Posterior cingulate gyrus (tissue), 11 donors: ENCODE measurements at places on chromosomes 12 and 14.

DNA sequence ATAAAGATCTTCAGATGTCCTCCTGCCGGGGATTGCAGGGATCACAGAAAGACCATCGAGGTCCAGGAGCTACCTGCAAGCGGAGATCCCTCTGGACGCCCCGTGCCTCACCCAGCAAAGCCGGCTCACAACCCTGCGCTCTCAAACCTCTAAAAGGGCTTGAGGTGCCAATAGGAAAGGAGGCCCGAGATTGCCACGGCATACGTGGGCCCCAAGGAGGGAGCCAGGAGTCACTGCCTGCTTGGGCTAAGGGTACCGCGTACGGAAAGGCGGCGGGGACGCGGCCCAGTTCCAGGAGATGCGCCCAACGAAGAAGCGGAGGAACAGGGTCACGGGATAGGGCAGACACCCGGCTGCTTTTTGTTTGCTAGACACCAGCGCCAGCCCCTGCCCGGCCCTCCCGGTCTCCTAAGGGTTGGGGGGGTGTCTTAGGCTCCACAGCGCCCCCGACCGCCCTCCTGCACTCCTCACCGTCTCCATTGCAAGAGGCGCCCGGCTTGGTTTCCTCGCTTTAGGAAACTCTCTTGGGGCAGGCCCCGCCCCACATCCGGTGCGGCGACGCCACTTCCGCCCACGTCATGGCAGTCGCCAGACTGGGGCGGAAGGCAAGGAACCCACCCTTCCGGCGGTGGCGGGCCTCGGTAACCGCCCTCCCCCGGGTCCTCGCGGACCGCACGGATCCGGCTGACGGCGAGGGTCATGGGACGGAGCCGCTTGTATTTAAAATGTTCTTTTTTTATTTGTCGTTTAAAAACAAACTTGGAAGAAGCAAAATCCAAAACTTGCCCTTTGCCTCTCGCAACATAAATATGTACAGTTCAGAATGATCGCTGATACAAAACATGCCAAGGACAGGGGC lies at the start of gene PRKAG1:
Gene PRKAG1 (minus strand): TSS at position 516 of the 859 bp plus-strand sequence. CDS start 36 bp downstream, at position 480.
- DNase-seq = peak; percentile 100

- DNase-seq = no peak
Observed at GRCh38 chr12:114678028-114678427, 5.9 kb downstream of the TBX3 start.

DNA sequence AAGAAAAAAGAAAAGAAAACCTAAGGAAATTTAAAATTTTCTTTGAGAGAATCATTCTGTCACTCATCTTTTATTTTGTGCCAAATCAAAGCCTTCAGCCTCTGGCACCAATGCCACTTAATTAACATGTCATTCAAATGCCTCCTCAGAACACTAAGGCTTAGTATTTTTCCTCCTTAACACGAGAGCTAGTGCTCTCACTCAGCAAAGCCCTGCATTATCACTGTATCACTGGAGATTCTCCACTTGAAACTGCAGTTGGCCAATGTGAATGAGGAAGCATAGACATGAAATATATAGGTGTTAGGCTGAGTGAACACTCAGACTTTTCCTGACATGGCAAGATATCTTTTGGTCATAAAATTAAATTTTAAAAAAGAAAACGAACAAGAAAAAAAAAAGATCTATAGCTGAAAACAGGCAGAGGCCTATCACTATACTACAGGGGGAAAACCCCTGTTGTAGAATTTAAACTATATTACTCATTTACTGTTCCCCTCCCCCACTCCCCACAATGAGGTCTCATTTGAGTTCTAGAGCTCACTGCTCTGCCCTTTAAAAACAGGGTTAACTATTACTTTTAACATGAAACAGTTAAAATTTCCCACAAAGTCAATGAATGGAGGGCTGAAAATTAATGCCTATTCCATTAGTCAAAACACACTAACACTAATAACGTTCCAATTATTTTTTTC lies 5.1 kb downstream of the MBIP start:
- DNase-seq = no peak

DNA sequence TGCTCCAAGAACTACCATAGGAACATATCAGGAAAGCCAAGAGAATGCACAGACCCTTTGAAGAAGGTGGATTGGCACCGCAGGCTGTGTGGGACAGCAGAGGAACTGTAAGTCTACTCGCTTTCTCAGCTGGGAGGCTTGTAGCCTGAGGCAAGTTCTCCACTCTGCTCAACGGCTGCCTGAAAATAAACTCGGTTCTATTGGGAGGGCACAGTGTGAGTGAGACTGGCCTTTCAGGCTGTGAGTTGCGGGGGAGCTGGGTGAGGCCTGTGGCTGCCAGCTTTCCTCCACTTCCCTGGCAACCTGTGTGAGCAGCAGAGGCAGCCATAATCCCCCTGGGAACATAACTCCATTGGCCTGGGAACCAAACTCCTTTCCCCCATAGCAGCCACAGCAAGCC lies 132.1 kb downstream of the ANKS1B start:
- no peak for DNase-seq

GRCh38 chr12:63410197-63410596 lies 258.1 kb downstream of the DPY19L2 start:
- no peak for DNase-seq

- DNase-seq = no peak
Observed at GRCh38 chr12:114733919-114734318, 49.9 kb upstream of the TBX3 start.

DNA sequence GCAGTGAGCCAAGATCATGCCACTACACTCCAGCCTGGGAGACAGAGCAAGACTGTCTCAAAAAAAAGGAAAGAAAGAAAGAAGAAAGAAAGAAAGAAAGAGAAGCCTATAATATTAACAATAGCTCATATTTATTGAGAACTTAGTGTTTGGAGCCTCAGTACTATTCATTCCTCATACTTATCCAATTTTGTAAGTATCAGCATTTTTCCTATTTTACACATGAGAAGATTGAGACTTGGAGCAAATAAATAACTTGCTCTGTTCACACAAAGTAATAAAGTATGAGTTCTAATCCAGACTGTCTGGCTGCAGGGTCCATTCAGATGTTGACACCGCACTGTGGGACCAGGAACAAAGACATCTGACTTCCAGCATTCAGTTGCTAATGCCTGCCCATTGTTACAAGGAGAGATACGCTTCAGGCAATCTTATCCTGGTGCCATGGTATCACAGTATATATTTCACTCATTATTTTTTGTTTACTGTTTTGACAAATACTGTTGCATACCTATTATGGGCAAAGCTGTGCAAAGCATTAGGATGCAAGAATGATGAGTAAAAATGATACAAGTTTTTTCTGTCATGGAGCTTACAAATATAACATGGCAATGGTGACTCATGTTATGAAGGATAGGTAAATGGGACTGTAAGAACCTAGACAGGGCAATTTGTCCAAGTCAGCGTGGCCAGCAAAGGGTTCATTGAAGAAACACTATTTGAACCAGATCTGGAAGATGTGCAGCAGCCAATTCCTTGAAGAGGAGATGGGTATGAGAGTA lies 21.4 kb upstream of the TMTC2 start:
- DNase-seq = no peak

DNA sequence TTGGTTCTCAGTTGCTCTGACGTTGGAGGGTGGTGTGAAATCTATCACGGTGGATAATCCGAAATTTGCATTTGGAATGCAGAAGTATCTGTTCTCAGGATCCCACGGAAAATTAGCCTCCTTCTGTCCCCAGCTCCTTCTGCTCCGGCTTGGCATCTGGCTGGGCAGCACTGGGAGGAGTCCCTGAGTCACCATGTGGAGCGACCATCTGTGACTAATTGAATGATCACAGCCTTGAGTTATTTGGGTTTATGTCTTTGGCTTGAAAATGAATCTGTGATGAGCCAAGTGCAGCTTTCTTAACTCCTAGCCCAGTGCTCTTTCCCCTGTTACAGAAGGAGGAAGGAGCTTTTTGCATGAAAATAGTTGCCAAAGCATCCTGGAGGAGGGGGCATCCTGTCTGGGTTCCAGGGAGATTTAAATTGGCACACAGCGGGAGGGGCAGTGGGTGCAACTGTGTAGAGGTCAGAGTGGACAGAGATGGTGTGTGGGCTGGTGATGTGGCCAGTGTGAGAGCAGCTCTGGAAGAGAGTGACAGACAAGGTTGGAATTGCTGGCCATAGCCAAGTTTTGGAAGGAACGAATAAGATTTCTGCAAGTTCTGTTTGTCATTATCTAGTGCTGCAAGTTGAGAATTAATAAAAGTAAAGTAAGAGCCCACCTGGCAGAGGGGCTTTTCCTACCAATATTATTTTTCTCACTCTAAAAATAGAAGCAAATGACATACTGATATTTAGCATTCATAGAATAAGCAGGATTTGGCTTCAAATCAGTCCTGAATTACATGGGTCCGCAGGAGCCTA lies 74.4 kb downstream of the SLC24A4 start:
- peak; percentile 82 for DNase-seq

DNA sequence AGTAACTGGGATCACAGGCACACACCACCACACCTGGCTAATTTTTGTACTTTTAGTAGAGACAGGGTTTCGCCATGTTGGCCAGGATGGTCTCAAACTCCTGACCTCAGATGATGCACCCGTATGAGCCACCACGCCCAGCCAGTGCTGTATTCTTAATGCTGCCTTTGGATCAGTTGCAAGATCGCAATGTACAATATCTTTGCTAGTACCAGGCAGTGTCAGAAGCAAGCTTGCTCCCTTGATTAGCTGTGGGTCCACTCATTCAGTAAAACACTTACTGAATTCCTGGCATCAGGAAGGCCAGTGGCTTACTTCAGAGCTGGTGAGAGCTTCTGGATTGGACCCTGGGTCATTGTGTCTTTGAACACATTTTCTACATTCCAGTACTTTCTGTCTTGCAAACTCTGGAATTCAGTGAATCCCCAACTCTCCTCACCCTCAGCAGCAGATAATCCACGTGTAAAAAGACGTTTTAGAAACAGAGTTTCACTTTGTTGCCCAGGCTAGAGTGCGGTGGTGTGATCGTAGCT lies 1183.7 kb downstream of the AACS start:
- DNase-seq = no peak

- no peak for DNase-seq
Observed at GRCh38 chr14:106207316-106207715, 680.9 kb downstream of the TMEM121 start.

DNA sequence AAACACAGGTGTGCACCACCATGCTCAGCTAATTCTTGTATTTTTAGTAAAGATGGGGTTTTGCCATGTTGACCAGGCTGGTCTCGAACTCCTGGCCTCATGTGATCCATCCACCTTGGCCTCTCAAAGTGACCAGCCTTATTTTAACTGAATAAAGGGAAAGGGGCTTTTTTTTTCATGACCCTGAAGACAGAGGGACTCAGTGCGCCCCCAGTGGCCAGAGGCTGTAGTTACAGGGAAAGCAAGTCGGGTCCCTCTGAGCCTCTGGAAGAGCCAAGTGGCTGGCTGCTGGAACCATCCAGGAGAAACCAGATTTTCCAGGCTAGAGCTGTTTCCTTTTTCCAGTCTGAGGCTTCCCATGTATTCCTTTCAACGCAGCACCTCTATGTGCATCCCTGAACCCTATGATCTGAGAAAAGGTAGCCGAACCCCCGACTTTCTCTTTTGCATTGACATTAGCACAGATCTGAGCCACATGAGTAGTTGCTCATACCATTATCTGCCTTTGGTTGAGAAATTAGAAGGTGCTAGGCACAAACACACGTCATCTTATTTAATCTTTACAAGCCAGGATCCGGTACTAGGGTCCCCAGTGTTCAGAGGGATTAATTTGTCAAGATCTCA lies 342.7 kb downstream of the CACNA1C start:
- peak; percentile 80 for DNase-seq

- no peak for DNase-seq
Observed at GRCh38 chr12:47206450-47207339, 126.9 kb upstream of the AMIGO2 start.
